CD4-positive, alpha-beta T cell (primary cell): ENCODE measurements at places on chromosomes 6 and 20. TPM values are rescaled to one million over a fixed set of nuclear protein-coding genes. Genes with fewer than 3 reads are reported as not detected.

Gene CEP162
- 2.8 TPM for total RNA-seq

Gene GHRH
- not detected for total RNA-seq

Gene SASH1
- 0.58 TPM for total RNA-seq

Gene GCNT2
- 1.5 TPM for total RNA-seq

Gene EYS
- total RNA-seq = not detected

Gene GCLC
- 10.1 TPM for total RNA-seq

Gene PRIM2
- 8.9 TPM for total RNA-seq

Gene SALL4
- total RNA-seq = 0.05 TPM
